ENCODE measurements at places on chromosomes 16 and 17. TPM values are rescaled to one million over a fixed set of nuclear protein-coding genes. Genes with fewer than 3 reads are reported as not detected.

DNA sequence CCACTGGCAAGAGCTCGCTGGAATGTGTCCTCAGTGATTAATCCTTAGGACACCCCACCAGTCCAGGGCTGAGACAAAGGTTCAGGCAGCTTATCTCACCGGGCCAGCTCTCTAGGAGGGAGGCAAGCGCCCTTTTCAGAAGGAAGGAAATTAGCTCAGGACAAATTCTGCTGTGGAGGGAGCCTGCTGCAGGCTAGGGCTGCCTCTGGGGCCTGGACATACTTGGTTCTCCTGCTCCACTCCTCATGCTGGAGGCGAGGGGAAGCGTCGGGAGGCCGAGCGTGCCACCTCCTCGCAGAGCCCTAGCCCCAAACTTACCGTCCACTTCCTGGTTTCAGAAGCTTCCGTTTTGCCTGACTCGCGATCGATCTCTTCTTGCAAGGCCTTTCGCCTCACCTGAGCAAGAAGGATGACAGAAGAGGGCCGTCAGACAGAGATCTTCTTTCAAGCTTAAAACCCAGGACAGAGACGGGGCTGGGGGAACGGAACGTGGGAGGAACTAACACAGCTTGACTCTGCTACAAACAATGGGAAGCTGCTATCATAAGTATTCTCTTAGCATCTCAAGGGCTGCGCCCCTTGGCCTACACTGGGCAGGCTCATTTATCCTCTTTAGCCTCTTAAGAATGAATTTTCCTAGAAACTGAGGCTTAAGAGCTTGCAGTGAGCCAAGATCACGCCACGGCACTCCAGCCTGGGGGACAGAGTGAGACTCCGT lies 7.7 kb downstream of the KNOP1 start:
- no peak for DNase-seq

GRCh38 chr16:10080051-10080772 lies 102.0 kb downstream of the GRIN2A start:
- peak; percentile 81 for DNase-seq

Gene SLC13A5
- total RNA-seq, result not detected

Gene YBX2
- not detected for total RNA-seq

GRCh38 chr17:79842136-79842655 lies 3.0 kb upstream of the CBX4 start:
- no peak for DNase-seq

GRCh38 chr16:4116325-4117249 lies at the start of gene ADCY9:
Gene ADCY9 (minus strand): TSS chr16:4116442. CDS start chr16:4115442, 1,000 bp downstream.
- no peak for DNase-seq

DNA sequence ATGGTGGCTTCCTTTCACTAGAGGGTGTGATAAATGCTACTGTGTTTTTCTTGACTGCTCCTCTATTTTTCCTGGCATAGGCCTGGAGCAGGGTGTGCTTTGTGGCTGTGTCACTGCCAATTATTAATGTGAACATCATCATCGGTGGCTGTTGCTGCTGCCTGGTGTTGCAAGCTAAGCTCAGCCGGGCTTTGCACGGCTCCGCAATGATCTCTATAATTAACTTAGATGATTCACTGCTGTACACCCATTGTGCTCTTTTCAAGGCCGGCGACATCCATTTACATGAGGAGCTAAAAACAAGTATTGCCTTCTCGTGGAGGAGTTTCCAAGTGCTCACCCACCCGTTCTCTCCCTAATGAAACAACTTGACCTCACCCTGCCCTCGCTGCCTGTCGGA lies 160.1 kb upstream of the IRX3 start:
- peak; percentile 83 for DNase-seq

DNA sequence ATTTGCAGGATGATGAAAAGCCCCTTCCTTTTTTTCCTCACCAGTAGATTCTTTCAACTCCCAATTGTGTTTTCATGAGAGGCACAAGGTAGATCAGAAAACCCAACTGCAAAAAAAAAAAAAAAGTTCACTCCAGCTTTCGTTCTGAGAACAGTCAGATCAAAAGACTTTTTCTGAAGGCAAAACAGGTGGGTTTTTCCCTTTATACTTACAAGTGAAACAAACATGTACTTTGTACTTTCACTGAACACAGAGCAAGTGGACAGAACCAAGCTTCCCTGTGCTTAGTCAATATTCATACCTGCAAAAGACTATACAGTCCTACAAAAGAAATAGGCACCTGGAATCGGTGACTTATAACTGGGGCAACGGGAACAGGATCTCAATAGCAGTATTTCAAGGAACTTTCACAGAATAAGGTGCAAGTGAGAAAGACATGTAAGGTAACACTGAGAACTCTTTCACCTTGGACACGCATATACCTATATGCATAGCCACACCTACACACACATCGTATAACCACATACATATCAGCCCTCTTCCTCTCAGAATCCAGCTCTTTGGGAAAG lies 54.1 kb downstream of the TOX3 start:
- DNase-seq, result no peak

- DNase-seq, result peak; percentile 69
These were observed at the start of gene HYDIN for GRCh38 chr16:71230122-71230845. Gene HYDIN (minus strand): TSS chr16:71230722. CDS start chr16:71186895, 43,827 bp downstream.

- no peak for DNase-seq
These were observed 162.8 kb upstream of the TNRC6C start for GRCh38 chr17:77795685-77796084.

GRCh38 chr16:3305109-3306068 lies at the start of the genes TIGD7 and ZNF75A:
Gene TIGD7 (minus strand): TSS chr16:3305430. CDS start chr16:3300614, 4,816 bp downstream.
Gene ZNF75A (plus strand): TSS chr16:3305497. CDS start chr16:3308429, 2,932 bp downstream.
- DNase-seq, result peak; percentile 91

GRCh38 chr17:7479213-7480088 lies at the start of gene ZBTB4:
Gene ZBTB4 (minus strand): TSS chr17:7479631. CDS start chr17:7466801, 12,830 bp downstream.
- DNase-seq, result no peak

- DNase-seq, result no peak
These were observed 8.2 kb upstream of the RPL27 start for GRCh38 chr17:42989726-42990652.

GRCh38 chr17:77748436-77748835 lies 210.1 kb upstream of the TNRC6C start:
- DNase-seq, result no peak

GRCh38 chr17:4262703-4263102 lies 1.1 kb downstream of the ANKFY1 start:
- no peak for DNase-seq

Gene CDRT15L2
- not detected for total RNA-seq

GRCh38 chr17:8947201-8947600 lies 18.3 kb downstream of the PIK3R5 start:
- DNase-seq, result no peak

GRCh38 chr17:77119668-77120301 lies 21.0 kb upstream of the SEC14L1 start:
- DNase-seq, result no peak

- no peak for DNase-seq
These were observed 42.8 kb downstream of the RAB11FIP3 start for GRCh38 chr16:468068-468821.

Gene IGF2BP1
- 6.8 TPM for total RNA-seq

- DNase-seq, result no peak
These were observed 2.7 kb downstream of the SOCS1 start for GRCh38 chr16:11253009-11253994.

- peak; percentile 43 for DNase-seq
These were observed 1.2 kb downstream of the TMEM95 start for GRCh38 chr17:7356072-7356549.

DNA sequence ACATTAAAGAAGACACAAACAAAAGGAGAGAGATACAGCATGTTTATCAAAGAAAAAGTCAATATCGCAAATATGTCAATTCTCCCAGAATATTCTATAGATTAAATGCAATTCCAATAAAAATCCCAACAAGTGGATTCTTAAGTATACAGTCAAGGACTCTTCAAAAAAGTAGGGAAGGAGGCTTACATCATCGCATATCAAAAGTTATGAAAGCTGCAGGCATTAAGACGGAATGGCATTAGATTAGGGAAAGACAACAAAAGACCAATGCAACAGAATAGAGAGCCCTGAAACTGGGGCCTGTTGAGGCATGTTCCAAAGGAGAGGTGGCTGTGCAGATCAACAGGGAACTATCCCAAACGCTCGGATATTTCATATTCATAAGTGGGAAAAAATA lies 76.0 kb downstream of the MARCHF10 start:
- DNase-seq, result no peak

Gene TMEM238L
- total RNA-seq, result not detected

Gene ZKSCAN2
- 2.6 TPM for total RNA-seq

DNA sequence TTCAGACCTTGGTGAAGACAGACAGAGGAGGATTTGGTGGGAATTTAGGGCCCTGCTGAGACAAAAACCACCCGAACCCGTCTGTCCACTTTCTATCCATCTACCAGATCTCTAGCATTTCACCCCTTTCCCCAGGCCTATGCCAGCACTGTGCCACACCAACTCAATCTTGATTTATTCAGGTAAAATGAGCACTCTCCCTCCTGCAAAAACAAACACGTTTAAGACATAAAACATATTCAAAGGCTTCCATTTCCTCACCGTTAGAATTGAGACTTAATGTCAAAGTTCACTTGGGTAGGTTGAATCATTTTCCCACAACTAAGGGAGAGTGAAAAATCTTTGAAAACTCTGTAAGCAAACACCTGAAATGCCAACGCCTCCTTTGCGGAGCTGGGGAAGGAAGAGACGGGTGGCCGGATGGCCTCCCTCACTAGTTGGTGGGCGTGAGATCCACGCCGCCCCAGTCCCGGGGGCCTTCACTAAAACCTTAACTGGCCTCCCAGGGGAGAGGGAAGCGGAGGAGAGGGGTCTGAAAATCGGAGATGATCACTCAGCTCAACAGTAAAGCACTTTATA lies 862 bp downstream of the DCAKD start:
- no peak for DNase-seq

- DNase-seq, result peak; percentile 94
These were observed 45.1 kb downstream of the MYH11 start for GRCh38 chr16:15811481-15812400.
